ENCODE measurements at places on chromosomes 7 and 10.

- DNase-seq: no peak
Measured at GRCh38 chr10:5404208-5405041, at the start of gene TUBAL3. Gene TUBAL3, minus strand, starts transcription at chr10:5404828. Its CDS starts 36 bp downstream, at chr10:5404792.

GRCh38 chr7:42627626-42628025 lies 284.2 kb downstream of the C7orf25 start:
- no peak for DNase-seq

- DNase-seq: no peak
Measured at GRCh38 chr7:152949253-152949652, 189.7 kb downstream of the ACTR3B start.

GRCh38 chr10:47026301-47027107 lies 115.3 kb downstream of the PTPN20 start:
- no peak for DNase-seq

DNA sequence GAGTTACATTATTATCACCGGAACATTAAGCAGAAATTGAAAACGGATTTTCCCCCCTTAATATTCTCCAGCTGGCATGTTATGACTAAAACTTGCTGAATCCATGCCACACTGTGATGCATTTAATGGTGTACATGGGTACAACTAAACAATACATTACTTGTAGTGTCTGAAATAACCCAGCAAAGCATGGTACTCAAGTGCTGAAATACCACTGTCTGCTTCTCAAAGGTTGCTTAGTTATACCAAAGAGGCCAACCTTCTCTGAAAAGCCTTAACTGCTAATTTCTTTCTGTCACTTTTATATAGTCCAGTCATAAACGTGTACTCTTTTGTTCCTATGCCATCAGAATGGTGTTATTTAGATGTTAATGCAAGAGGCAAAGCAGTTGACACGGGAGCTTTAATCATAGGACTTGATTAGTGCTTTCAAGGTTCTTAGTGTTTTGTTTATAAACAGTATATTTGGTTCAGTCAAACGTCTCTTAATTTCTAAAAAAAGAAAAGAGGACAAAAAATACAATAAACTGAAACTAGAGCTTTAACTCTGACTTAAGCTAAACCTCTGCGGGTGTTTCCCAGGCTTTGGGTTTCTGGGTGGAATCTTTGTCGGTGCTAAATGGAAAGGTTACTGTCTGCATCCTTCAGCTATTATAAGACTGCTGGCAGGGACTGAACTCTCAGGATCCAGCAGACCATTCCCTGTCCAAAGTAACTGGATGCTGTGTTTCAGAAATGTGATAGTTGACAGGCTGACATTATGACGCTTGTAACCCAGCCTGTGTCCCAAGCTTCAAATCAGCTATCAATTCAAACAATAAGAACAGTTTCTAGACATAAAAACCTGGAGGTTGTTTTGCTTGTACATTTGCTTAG lies 202.6 kb downstream of the PPP1R3A start:
- peak; percentile 28 for DNase-seq

All from muscle of back (tissue), 13 donors.